A673 (cell line): ENCODE measurements at places on chromosomes 6 and 20. TPM values are rescaled to one million over a fixed set of nuclear protein-coding genes. Genes with fewer than 3 reads are reported as not detected.

Gene SEMG1
- total RNA-seq = 2.1 and 5.5 TPM in 2 replicates

DNA sequence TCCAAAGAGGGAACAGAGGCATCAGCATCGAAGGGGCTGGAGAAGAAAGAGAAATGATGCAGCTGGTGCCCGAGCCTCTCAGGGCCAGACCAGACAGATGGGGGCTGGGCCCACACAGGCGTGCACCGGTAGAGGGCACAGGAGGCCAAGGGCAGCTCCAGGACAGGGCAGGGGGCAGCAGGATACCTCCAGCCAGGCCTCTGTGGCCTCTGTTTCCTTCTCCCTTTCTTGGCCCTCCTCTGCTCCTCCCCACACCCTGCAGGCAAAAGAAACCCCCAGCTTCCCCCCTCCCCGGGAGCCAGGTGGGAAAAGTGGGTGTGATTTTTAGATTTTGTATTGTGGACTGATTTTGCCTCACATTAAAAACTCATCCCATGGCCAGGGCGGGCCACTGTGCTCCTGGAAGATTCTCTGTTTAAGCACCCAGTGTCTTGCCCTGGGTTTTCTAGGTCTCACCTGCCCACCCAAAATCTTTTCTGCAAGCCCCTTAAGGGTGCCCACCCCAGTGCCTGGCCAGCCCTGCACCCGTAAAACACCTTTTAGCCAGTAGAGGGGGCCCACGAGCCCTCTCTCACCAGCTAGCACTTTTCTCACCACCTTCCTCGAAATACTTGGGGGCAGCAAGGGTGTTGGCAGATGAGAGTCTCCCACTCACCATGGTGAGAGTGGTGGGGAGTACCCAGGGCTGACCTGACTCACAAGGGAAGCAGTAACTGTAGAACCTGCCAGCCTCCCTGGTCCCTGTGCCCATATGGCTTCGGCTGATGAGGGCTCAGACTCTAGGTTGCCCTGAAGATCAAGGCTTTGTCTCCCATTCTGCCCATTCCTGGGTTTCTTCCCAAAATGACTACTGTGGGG is 35.7 kb upstream of the ID1 start:
- no peak overlapping the region for H3K4me3 ChIP-seq
- peaks cover 19% of the 10 kb centered on the region for H3K4me1 ChIP-seq
- H3K27ac ChIP-seq = peak overlapping the region; percentile 28
- H3K36me3 ChIP-seq = peaks cover 13% of the 10 kb centered on the region
- DNase-seq = peak; percentile 71

DNA sequence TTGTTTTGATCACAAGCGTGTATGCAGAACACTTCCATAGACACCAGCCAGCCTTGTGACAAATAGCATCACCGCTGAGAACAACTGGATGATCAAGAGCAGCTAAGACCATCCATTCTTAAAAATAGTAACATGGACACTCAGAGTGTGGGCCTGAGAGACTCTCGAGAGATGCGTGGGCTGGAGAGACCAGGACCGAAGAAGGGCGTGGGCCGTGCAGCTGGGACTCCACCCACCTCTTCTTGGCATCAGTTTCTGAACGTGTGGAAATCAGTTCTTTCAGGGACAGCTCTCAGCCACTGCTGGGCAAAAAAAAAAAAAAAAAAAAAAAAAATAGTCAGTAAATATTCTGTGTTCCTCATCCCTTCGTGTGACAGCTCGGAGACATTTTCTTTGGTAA is 314.5 kb upstream of the CDH4 start:
- DNase-seq = no peak
- H3K27ac ChIP-seq = no peak overlapping the region
- no peaks in the 10 kb centered on the region for H3K4me1 ChIP-seq
- H3K4me3 ChIP-seq = no peak overlapping the region
- no peaks in the 10 kb centered on the region for H3K36me3 ChIP-seq

DNA sequence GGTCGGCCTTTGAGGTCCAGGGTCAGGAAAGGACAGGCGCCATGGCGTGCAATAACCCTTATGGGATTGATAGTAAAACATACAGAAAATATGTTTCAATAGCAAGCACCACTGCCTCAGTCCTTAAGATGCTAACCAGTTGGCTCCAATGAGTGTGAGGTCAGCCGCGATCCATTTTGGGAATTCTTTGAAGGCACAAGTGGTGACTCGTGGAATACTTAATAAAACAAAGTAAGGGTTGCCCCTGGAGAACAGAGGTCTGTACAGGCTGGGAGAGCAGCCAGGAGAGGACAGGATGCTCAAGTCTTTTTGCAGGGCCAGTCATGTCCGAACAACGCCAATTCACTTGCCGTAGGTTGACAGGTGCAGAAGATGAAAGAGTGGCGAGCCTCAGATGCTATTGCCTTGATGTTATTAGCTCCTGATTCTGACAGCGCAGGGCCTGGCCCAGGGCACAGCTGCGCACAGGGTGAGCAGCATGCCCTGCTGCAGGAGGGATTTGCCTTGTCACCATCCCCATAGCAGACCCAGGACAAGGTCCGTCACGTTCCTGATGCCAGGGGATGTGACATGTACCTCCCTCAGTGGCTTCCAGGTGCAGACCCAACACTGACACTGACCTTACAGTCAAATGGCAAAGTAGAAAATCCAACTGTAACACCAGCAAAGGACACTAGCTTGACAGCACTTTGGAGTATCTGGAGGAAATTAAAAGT is 21.8 kb downstream of the SYNDIG1 start:
- peaks cover 3% of the 10 kb centered on the region for H3K4me1 ChIP-seq
- DNase-seq = no peak

DNA sequence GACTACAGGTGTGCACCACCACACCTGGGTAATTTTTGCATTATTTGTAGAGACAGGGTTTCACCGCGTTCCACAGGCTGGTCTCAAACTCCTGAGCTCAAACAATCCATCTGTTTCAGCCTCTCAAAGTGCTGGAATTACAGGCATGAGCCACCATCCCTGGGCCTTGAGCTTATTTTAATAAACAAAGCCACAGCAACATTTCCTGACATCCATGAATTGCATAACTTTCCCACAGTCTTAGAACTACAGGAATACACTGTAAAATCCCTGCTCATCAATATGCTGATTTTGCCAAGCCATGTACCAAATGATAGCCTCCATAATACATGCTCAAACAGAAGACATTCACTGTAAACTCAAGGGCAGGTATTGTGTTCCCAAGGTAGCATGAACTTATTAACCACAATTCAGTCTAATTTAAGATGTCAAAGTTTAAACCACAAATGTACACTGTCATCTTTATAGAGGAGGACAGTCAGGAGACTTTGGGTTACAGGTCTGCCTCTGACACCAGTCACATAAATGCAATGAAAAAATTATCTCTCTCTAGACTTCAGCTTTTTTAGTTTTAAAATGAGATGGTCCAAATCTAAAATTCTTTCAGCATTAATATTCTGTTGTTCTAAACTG is 40.0 kb downstream of the NUDT3 start:
- no peaks in the 10 kb centered on the region for H3K27me3 ChIP-seq
- H3K4me3 ChIP-seq = no peak overlapping the region
- DNase-seq = no peak

DNA sequence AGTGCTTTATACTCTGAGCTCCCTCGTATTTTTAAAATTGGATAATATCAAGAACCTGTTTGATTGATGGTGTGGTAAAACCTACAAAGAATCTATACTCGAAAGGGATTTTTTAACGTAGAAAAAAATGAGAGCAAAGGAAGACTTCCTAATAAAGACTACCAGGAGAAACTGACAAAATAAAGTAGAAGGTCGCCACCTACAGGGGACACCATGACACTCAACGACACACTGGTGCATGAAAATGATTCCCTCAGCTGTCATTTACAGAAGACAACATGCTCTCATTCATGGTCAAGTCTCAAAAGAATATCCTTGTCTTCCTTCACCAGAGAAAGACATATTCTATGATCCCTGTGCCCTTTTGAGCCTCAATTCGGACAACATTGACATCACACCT is 10.1 kb upstream of the NHSL1 start:
- peaks cover 13% of the 10 kb centered on the region for H3K4me1 ChIP-seq
- no peaks in the 10 kb centered on the region for H3K36me3 ChIP-seq
- H3K4me3 ChIP-seq = no peak overlapping the region
- no peaks in the 10 kb centered on the region for H3K27me3 ChIP-seq
- no peak overlapping the region for H3K27ac ChIP-seq

- no peak overlapping the region for H3K4me3 ChIP-seq
- H3K27me3 ChIP-seq = peaks cover 31% of the 10 kb centered on the region
- H3K36me3 ChIP-seq = no peaks in the 10 kb centered on the region
- no peaks in the 10 kb centered on the region for H3K4me1 ChIP-seq
- no peak for DNase-seq
Measured at GRCh38 chr20:22389836-22390542, 194.4 kb downstream of the FOXA2 start.

GRCh38 chr6:35368038-35368887 is 25.9 kb downstream of the PPARD start:
- peaks cover 20% of the 10 kb centered on the region for H3K4me1 ChIP-seq
- DNase-seq = no peak
- no peak overlapping the region for H3K27ac ChIP-seq
- H3K27me3 ChIP-seq = no peaks in the 10 kb centered on the region
- H3K36me3 ChIP-seq = no peaks in the 10 kb centered on the region

DNA sequence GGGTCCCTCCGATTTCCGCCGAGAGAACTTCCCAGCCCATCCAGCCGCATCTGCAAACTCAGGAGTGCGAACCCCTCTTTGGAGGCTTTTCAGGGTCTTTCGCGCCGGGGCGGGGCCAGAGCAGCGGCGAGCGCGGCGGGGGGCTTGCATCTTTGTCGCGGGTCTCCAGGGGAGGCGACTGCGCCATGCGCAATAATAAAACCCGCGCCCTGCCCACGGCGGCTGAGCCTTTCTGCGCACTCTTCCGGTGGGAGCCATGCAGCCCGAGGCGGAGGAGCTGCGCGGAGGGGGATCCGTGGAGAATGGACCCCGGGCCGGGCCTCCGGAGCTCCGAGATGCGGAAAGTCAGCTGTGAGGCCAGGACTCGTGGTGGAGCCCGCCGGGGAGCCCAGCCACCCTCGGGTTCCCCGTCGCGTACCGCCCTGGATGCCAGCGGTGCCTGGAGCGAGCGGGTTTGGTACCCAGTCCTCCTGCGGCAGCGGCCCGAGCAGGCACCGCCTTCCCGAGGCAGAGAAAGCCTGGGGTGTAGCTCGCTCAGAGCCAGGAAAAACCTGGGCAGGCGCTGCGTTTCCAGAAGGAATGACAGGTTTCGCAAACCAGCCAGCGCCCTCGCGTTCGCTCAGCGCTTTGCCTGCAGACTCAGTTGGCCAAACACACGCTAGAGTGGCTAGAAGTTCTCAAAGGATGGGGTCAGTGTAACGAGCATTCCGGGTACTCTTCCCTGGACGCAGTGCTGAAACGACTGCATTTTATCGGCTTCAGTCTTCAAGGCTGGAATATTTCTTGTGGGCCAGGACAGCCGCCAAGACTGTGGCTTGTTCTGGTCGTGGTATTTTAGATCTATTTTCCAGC is 1.2 kb downstream of the AKAP12 start:
- H3K4me1 ChIP-seq = peaks cover 15% of the 10 kb centered on the region
- peak overlapping the region; percentile 84 for H3K4me3 ChIP-seq
- no peaks in the 10 kb centered on the region for H3K27me3 ChIP-seq
- H3K36me3 ChIP-seq = no peaks in the 10 kb centered on the region
- peak; percentile 65 for DNase-seq
- no peak overlapping the region for H3K27ac ChIP-seq

- no peaks in the 10 kb centered on the region for H3K27me3 ChIP-seq
- H3K27ac ChIP-seq = no peak overlapping the region
- no peaks in the 10 kb centered on the region for H3K36me3 ChIP-seq
- peak; percentile 59 for DNase-seq
Measured at GRCh38 chr6:31058128-31058894, 48.0 kb downstream of the MUC22 start.

DNA sequence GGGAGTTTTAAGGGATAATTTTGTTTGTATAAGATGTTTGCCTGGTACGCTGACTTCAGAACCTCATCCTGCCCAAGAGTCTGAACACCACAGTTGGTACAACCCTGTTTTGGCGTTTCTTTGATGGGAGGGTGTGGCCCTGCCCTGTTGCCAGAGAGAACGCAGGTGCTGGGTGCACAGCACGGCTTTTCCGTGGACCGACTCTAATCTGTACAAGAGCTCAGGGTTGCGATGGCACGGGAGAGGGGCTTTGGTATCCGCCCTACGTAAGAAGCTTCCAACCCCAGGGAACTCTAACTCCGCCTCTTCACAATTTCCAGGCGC is 1.3 kb downstream of the CYP24A1 start:
- H3K27me3 ChIP-seq = peaks cover 42% of the 10 kb centered on the region
- no peak for DNase-seq
- H3K27ac ChIP-seq = no peak overlapping the region
- peak overlapping the region; percentile 39 for H3K4me3 ChIP-seq
- peaks cover 15% of the 10 kb centered on the region for H3K4me1 ChIP-seq
- H3K36me3 ChIP-seq = no peaks in the 10 kb centered on the region

DNA sequence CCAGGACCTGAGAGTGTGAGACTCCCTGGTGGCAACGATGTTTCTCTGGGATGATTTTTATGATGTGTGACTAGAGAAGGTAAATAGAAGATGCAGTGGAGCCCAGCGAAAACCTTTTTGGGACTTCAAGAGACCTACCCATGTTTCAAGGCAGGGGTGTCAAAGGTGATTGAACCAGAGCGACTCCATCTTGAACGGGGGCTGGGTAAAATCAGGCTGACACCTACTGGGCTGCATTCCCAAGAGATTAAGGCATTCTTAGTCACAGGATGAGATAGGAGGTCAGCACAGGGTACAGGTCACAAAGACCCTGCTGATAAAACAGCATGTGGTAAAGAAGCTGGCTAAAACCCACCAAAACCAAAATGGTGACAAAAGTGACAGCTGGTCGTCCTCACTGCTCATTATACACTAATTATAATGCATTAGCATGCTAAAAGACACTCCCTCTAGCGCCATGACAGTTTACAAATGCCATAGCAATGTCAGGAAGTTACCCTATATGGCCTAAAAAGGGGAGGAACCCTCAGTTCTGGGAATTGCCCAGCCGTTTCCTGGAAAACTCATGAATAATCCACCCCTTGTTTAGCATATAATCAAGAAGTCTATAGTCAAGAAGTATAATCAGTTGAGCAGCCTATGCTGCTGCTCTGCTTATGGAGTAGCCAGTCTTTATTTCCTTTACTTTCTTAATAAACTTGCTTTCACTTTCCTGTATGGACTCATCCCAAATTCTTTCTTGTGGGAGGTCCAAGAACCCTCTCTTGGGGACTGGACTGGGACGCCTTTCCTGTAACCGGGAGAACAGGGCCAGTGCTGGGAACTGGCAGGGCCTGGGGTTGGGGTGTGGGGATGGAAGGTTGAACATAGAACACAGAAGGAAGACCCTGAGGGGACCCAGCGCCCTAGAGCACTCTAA is 526.4 kb downstream of the QKI start:
- peak; percentile 42 for DNase-seq
- peak overlapping the region; percentile 69 for H3K27ac ChIP-seq
- H3K4me3 ChIP-seq = no peak overlapping the region
- H3K27me3 ChIP-seq = no peaks in the 10 kb centered on the region
